ENCODE measurements at places on chromosomes 5 and 9. TPM values are rescaled to one million over a fixed set of nuclear protein-coding genes. Genes with fewer than 3 reads are reported as not detected.

Gene WDR31
- 0.89 TPM for polyA plus RNA-seq

Gene MED10
- polyA plus RNA-seq: 147 TPM

Gene FCN2
- polyA plus RNA-seq: not detected

Gene MYOZ3
- not detected for polyA plus RNA-seq

Gene TMEM245
- polyA plus RNA-seq: 41.3 TPM

All from CD4-positive, alpha-beta memory T cell (primary cell).